Muscle of arm (tissue), 14 donors: ENCODE measurements at places on chromosomes 6 and 20. TPM values are rescaled to one million over a fixed set of nuclear protein-coding genes. Genes with fewer than 3 reads are reported as not detected.

The ZBTB12 gene
- polyA plus RNA-seq: 9.6 TPM

- no peak for DNase-seq
These were observed 286.5 kb upstream of the JARID2 start for GRCh38 chr6:14959324-14959885.

GRCh38 chr20:47725248-47725973 lies 59.9 kb downstream of the SULF2 start:
- peak; percentile 64 for DNase-seq

The LRRC73 gene
- polyA plus RNA-seq: 0.11 TPM

DNA sequence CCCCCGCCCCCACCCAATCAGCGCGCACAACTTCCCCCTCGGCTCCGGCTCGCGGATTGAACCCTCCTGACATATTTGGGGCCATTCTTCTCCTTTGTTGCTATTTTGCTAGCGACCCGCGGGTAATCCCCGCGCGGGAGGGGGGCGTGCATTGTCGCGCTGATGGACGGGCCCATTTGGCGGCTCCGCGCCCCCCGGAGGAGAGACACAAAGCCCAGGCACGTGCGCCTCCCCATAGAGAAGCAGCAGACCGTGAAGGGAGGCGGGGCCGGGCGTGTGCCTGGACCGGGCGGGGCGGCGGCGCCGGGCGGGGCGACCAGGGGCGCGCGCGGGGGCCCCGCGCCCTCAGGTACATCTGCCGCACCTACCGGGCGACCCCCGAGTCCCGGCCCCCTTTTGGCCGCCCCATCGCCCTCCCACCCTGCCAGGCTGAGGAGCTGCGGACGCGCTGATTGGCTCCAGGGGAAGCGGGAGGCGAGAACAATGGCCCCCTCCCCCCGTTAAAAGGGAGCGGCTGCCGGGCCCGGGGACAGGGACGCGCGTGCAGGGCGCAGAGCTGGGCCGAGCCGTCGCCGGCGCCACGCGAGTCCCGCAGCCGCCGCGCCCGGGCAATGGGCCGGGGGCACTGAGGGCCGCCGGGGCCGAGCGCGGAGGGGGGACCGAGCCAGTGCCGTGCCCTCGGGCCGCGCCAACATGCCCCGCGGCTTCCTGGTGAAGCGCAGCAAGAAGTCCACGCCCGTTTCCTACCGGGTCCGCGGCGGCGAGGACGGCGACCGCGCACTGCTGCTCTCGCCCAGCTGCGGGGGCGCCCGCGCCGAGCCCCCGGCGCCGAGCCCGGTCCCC lies at the start of gene INSM1:
INSM1 (plus strand) TSS at position 530 of the 843 bp plus-strand sequence; CDS start at position 694, 164 bp downstream.
- no peak for DNase-seq

The SLC32A1 gene
- polyA plus RNA-seq: not detected

DNA sequence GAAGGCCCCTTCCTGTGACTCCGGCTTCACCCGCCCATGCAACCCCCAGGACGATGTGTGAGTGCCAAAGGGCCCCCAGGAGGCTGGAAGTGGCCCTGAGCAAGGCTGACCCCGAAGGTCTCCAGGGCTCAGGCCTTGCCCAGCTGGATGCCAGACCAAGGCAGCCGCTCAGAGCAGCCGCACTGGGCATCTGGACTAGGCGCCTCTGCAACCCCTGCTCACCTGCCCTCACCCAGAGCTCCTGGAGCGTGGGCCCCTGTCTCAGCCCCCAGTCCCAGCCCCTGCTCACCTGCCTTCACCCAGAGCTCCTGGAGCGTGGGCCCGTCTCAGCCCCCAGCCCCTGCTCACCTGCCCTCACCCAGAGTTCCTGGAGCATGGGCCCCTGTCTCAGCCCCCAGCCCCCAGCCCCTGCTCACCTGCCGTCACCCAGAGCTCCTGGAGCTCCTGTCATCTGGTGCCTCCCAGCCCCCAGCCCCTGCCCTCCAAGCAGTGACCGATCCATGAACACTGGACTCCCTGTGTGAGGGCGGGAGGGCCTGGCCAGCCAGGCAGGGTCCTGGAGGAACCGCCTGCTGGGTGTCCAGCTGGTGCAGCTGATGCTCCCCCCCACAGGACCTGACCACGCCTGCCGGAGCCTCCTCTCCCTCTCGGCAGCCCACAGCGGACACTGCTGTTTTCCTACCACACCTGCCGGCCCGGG lies 1.1 kb downstream of the SRMS start:
- no peak for DNase-seq

The SLC12A5 gene
- polyA plus RNA-seq: 1.5 TPM

DNA sequence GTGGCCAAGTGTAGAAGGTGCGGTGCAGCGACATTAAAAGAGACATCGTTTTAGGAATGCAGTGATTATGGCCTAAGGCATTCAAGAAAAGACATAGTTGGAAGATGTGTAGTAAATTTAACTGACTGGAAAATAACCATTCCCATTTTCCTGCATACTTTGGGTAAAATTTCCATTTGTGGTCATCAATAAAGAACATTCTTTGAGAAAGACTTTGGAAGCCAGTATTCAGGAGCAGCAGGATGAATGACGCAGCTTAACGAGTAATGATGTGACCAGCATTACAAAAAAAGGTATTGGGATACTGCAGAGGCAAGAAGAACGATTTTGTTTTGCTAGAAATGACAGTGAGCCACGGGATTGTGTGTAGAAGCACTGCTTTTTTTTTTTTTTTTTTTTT lies 7.0 kb upstream of the RWDD1 start:
- DNase-seq: no peak

DNA sequence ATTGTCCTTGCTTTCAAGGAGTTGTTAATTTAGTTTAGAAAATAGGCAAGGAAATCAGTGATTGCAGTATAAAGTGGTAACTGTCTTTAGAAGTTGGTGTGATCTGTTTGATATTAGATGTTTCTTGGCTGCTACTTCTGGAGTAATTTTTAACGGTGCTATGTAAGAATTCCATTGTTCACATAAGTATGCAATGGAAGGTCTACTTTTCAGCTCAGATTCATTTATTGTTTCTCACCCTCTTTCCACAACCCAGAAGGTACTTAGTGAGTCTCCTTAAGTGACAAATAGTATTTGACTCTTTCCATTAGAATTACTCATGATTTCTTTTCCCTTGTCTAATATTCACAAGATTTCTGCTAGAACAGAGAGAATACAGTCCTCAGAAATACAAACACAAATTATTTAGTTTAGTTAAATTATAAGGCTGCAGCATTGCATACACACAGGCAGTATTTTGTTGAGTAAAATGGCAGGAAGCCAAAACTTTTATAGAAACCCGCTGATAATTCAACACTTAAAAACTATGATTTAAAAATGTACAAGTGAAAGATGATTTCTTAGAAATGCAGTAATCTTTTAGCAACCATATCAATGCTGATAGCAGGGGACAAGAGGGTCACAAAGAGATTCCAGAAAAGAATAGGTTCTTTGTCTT lies 554.3 kb downstream of the CD109 start:
- DNase-seq: no peak

DNA sequence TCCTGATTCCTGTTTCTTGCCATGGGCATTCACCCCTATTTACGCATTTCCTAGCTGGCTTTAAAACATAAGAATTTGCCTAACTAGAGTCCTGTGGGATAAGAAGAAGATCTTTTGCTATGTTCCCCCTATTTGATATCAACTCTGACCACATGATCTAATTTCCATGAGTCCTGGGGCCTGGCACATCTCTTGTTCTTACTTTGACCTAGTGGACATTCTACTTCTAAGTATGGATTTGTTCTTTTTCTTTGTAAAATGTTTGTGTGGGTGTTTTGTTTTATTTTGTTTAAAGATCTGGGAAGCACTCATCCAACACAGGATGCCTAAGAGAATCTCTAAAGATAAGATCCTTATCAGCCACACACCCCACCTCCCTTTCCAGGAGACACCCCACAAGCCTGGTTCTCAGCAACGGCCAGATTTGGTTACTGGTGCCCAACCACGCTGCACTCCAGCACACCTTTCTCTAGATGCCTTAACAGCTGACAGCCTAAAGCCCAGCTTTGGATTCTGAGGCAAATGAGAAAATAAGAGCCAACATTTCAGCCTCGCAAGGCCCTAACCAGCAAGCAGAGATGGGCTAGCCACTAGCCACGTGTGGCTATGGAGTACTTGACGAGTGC lies 74.7 kb downstream of the SLC23A2 start:
- DNase-seq: no peak

The RAD21L1 gene
- polyA plus RNA-seq: not detected

DNA sequence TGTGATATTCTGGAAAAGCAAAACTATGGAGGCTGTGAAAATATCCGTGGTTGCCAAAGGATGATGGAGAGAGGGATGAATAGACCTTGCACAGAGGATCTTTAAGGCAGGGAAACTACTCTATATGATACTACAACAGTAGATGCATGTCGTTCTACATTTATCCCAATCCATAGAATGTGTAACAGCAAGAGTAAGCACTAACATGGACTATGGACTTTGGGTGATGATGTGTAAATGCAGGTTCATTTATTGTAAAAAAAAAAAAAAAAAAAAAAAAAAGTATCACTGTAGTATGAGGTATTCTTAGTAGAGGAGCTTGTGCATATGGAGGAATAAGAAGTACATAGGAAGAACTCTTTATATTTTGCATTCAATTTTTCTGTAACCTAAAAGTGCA lies 507.5 kb downstream of the PHF3 start:
- DNase-seq: no peak

The MOCS3 gene
- polyA plus RNA-seq: 3.4 TPM

The ADA gene
- 6.8 TPM for polyA plus RNA-seq

GRCh38 chr6:52643158-52643557 lies 27.8 kb upstream of the TMEM14A start:
- no peak for DNase-seq

DNA sequence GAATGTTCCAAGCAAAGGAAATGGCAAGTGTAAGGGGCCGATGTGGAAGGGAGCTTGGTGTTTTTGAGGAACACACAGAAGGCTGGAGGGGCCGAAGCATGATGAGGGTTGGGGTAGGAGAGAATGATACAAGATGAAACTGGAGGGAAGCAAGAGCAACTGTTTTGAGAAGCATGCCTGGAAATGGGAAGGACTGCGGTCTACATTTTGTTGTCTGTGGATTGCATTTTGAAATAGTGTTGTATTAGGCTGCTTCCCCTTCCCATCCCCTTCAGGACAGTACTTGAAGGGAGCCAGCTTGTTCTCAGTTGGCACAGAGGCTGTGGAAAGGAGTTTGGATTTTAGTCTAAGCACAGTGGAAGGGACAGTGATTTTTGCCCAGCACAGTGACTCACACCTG lies 2.2 kb downstream of the TM9SF4 start:
- DNase-seq: no peak

GRCh38 chr20:50909413-50909812 lies 21.8 kb downstream of the ADNP start:
- DNase-seq: no peak

GRCh38 chr6:35562060-35562459 lies 49.4 kb upstream of the TULP1 start:
- DNase-seq: no peak

DNA sequence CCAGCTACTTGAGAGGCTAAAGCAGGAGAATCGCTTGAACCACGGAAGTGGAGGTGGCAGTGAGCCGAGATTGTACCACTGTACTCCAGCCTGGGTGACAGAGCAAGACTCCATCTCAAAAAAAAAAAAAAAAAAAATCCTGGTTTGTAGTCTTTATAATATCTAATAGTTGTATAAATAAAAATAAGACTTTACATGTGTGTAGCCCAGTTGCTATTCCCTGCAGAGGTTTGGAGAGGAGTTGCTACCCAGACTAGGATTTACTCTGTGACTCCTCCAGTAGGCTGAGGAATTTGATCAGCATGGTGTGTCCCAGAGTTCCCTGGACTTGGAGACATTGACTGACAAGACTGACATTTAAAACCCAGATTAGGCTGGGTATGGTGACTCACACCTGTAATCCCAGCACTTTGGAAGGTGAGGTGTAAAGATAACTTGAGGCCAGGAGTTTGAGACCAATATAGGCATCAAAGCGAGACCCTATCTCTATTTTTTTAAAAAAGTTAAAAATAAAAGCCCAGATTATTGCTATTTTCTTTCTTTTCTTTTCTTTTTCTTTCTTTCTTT lies 10.2 kb downstream of the CHMP4B start:
- no peak for DNase-seq

GRCh38 chr6:115582386-115582785 lies 478.3 kb downstream of the FRK start:
- no peak for DNase-seq

DNA sequence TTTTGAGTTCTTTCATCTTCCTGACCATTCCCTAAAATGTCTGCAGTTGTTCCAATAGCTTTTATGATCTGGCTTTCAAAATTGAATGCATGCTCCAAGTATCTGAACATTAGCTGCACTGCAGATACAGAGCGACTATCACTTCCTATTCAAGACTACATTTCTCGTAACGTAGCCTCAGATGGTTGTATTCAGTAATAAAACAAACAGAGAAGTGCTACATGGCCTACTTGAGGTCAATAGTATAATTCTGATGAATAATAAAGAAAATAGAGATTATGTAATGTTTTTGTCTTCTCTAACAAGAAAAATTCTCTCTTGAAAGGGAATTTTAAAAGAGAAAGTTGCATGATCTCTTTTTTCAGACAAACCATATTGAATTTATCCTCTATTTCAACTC lies 333.9 kb upstream of the IRAK1BP1 start:
- DNase-seq: no peak

GRCh38 chr6:140833408-140833807 lies 1299.3 kb upstream of the GJE1 start:
- peak; percentile 72 for DNase-seq

The SLC35F1 gene
- not detected for polyA plus RNA-seq

DNA sequence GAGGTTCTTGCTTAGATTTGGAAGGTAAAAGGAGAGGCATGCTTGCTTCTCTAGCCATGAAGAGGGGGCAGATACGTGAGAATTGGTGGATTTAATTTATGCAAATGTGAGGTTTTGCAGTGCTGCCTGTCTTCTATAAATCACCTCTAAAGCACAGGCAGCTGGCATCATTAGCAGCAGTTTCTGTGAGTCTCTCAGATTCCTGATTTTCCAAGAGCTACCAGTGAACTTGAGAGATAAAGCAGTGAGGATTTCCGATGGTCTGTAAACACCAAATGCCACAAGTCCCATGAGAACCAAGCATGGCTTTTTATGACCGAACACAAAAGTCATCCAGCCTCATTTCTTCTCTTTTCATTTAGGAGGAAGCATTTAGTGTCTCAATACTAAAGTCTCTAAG lies 3.2 kb upstream of the SIRPB2 start:
- no peak for DNase-seq

The NHLRC1 gene
- 2.5 TPM for polyA plus RNA-seq

- DNase-seq: no peak
These were observed 103.3 kb downstream of the ARHGAP18 start for GRCh38 chr6:129606664-129607063.

DNA sequence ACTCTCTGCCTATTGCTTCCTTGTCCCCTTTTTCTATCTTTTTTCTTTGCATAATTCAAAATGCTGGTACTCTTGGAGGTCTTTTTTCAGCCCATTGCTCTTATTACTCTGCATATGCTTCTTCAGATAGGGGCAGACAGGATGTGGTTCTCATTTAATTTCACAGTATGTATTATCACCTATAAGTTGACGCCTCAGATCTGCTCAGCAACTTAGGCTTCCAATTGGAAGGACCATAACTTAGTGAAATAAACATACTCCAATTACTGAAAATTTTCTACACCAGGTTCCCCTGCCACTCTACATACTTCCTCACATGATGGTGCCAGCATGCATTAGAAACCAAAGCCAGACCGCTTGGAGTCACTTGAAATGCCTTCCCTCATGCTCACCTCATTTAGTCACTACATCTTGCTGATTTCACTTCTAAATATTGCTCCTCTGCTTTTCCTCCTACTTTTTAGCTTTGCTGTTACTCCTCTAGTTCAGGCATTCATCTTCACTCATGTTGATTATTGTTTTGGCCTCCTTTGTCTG lies 34.5 kb upstream of the AHI1 start:
- DNase-seq: no peak

The HLA-DMA gene
- 28.3 TPM for polyA plus RNA-seq

- no peak for DNase-seq
These were observed 91.5 kb upstream of the GCM1 start for GRCh38 chr6:53240139-53240538.

- DNase-seq: peak; percentile 52
These were observed 481 bp downstream of the SERPINB6 start for GRCh38 chr6:2970753-2971419.
